T-helper 1 cell treated with Interleukin-12 subunit alpha and Interleukin-12 subunit beta and Interleukin-4 antibody, amounts not matched to agents 30 ng/mL and 1 ng/mL, for 36 hours (primary cell): ENCODE measurements at places on chromosomes 5 and 9. TPM values are rescaled to one million over a fixed set of nuclear protein-coding genes. Genes with fewer than 3 reads are reported as not detected.

NR5A1 gene
- total RNA-seq: not detected in 2 replicates

NR4A3 gene
- total RNA-seq: 9.8 and 10.5 TPM in 2 replicates

DOCK8 gene
- total RNA-seq: 266 and 274 TPM in 2 replicates

PCDHGB3 gene
- 0.88 and 1.3 TPM in 2 replicates for total RNA-seq

DIRAS2 gene
- total RNA-seq: not detected in 2 replicates

ADAMTS2 gene
- not detected in 2 replicates for total RNA-seq

FCN2 gene
- not detected in 2 replicates for total RNA-seq

IL3 gene
- total RNA-seq: 5.0 and 6.0 TPM in 2 replicates

ZFAND5 gene
- total RNA-seq: 111 and 125 TPM in 2 replicates

TJP2 gene
- total RNA-seq: 24.5 and 25.9 TPM in 2 replicates

PDE6A gene
- total RNA-seq: not detected in 2 replicates

DEPDC1B gene
- total RNA-seq: 28.9 and 29.5 TPM in 2 replicates

C5 gene
- 0.83 and 1.3 TPM in 2 replicates for total RNA-seq

TXNDC8 gene
- not detected in 2 replicates for total RNA-seq

SLC36A3 gene
- not detected in 2 replicates for total RNA-seq

LCN1 gene
- total RNA-seq: not detected in 2 replicates

IFNA21 gene
- not detected in 2 replicates for total RNA-seq

DMRTA1 gene
- not detected in 2 replicates for total RNA-seq

DND1 gene
- total RNA-seq: 3.9 and 4.5 TPM in 2 replicates

EIF4E1B gene
- total RNA-seq: not detected in 2 replicates

TMC1 gene
- 0.27 TPM in 1 of 2 replicates, not detected in the other for total RNA-seq

PTPN3 gene
- 2.1 and 2.8 TPM in 2 replicates for total RNA-seq

PCDHGA12 gene
- total RNA-seq: 0.12 and 0.20 TPM in 2 replicates

GRM6 gene
- total RNA-seq: not detected in 2 replicates

ECM2 gene
- total RNA-seq: not detected in 2 replicates

C9orf153 gene
- total RNA-seq: 0.25 and 0.54 TPM in 2 replicates

SOHLH1 gene
- total RNA-seq: not detected in 2 replicates

DMGDH gene
- 1.3 TPM in 1 of 2 replicates, not detected in the other for total RNA-seq

IL5 gene
- 0.34 and 0.39 TPM in 2 replicates for total RNA-seq

CKMT2 gene
- 0.27 TPM in 1 of 2 replicates, not detected in the other for total RNA-seq

PCDHGC4 gene
- total RNA-seq: 0.37 TPM in 1 of 2 replicates, not detected in the other

SHOC1 gene
- total RNA-seq: not detected in 2 replicates

C9orf50 gene
- total RNA-seq: not detected in 2 replicates

HSD17B3 gene
- total RNA-seq: not detected in 2 replicates

AP3S1 gene
- 43.7 and 49.8 TPM in 2 replicates for total RNA-seq

FOXI1 gene
- 0.10 TPM in 1 of 2 replicates, not detected in the other for total RNA-seq

TAS2R1 gene
- not detected in 2 replicates for total RNA-seq

PRLR gene
- total RNA-seq: not detected in 2 replicates

PCDHA13 gene
- not detected in 2 replicates for total RNA-seq

FOXD4L6 gene
- total RNA-seq: 0.15 TPM in 1 of 2 replicates, not detected in the other

BTNL3 gene
- total RNA-seq: not detected in 2 replicates

SARDH gene
- total RNA-seq: 0.41 and 0.71 TPM in 2 replicates

DPYSL3 gene
- total RNA-seq: 0.20 and 0.24 TPM in 2 replicates

ANKRD18A gene
- 2.1 and 5.0 TPM in 2 replicates for total RNA-seq

ASPN gene
- total RNA-seq: not detected in 2 replicates

FOXD4L3 gene
- 0.29 TPM in 1 of 2 replicates, not detected in the other for total RNA-seq

C9 gene
- total RNA-seq: not detected in 2 replicates

CYLC2 gene
- not detected in 2 replicates for total RNA-seq

FSTL4 gene
- total RNA-seq: not detected in 2 replicates

ADGRD2 gene
- total RNA-seq: not detected in 2 replicates
